Fibroblast of skin of scalp (primary cell): ENCODE measurements at places on chromosomes 5 and 9.

- DNase-seq, result no peak
Measured at GRCh38 chr5:59393585-59394420, 499.7 kb downstream of the PDE4D start.

DNA sequence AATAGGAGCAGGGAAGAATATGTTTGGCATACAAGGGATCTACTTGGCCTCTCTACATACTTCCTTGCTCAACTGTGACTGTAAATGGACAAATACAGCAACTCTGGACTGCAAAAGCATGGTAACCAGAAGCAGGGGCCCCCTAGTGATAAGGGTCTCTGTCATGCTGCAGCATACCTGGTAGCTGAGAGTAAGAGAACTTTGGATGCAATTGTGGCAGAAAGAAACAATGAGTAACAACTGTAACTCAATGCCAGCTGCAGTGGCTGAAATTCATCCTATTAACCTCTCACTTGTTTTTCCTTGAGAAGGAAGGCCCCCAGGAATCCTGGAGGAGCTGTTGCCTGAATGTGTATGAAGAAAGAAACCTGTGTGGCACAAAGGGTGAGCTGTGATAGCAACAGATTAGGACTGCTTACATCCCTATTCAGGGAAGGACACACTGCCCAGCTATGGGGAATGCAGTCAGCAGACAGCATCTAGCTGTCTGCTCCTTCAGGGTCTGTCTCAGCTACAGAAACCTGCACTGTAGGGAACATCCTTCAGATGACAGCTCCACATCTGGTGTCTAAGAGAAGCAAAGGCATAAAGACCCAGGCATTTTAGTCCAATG lies 468.1 kb upstream of the ACTBL2 start:
- DNase-seq, result no peak

DNA sequence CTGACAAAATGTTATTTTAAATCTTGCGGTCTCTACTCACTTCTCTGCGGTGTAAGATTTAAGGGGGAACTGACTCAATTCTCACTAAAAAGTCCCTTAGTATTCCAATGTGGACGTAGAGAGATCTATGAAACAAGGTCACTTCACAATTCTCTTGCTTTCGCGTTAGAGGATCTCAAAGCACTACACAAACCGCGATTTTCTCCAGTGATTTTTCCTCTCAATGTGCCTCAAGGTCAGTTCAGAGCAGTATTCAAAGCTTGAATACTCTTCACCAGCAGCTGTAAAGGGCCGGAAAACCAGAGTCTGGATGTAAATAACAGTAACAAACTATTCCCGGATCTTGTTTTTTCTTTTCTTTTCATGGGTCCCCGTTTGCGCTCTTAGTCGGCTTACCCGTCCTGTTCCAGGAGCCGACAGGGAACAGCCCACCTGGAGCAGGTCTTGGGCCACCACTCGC lies 128.2 kb downstream of the TMEM161B start:
- no peak for DNase-seq

GRCh38 chr5:72009280-72009679 lies 98.0 kb upstream of the MAP1B start:
- no peak for DNase-seq

- peak; percentile 98 for DNase-seq
Measured at GRCh38 chr9:128098297-128099230, 29.0 kb downstream of the PTGES2 start.

GRCh38 chr5:156687514-156687913 lies 162.6 kb upstream of the PPP1R2B start:
- no peak for DNase-seq

DNA sequence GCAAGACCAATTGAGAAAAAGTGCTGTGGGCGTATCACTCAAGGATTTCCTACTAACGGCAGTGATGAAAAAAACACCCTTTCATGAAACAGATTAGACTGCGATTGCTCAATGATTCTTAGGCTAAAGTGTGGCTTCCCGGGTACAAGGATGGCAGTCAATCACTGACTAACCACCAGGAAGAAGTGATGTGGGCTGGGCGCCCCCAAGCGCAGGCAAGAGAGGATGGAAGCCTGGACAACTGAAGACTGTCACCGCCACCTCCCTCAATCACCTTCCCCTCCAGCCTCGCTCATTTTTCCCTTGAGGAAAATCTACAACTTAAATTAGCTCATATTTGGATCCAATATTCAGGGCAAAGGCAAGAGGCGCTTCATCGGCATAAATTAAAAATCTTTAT lies 707.2 kb downstream of the MTRR start:
- DNase-seq, result no peak

DNA sequence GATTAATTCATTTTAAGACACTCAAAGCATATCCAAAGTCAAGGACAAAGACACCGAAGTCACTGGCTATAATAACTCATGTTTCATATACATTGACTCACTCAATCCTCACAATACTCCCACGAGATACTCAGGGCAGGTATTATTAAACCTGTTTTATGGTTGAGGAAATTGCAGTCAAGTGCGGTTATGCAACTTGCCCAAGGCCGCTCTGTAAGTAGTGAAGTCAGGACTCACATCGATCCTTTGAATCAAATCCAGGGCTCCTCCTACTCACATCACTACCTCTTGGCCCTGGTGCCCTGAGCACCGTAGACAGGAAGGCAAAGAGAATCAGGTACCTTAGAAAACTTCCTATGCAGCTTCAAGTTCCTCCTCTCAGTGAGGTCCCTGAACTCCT lies 87.8 kb upstream of the APC start:
- no peak for DNase-seq

DNA sequence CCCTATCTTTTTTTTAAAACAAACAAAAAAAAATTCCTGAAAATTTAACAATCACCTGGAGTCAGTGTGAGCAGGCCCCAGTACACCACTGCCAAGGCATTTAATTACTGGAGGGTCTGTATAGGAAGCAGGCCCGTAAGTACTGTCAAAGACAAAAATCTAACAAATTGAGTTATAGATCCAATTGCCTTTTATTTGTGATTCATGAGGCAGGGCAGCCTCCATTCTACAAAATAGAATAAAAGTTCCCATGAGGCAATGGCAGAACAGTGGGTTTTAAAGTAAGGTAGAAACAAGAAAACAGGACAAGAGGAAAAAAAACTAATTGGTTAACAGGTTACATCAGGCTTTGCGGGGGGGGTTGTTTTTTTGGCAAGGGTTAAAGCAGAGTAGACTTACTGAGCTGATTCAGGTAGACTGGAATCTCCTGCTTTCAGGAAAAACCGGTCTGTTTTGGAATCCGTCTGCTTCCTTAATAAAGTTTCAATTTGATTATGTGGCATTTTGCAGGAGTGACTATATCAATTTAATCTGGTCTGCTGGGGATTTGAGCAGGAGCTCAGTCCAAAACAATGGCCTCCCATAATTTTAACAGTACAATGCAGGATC lies 48.9 kb downstream of the AUH start:
- DNase-seq, result no peak

DNA sequence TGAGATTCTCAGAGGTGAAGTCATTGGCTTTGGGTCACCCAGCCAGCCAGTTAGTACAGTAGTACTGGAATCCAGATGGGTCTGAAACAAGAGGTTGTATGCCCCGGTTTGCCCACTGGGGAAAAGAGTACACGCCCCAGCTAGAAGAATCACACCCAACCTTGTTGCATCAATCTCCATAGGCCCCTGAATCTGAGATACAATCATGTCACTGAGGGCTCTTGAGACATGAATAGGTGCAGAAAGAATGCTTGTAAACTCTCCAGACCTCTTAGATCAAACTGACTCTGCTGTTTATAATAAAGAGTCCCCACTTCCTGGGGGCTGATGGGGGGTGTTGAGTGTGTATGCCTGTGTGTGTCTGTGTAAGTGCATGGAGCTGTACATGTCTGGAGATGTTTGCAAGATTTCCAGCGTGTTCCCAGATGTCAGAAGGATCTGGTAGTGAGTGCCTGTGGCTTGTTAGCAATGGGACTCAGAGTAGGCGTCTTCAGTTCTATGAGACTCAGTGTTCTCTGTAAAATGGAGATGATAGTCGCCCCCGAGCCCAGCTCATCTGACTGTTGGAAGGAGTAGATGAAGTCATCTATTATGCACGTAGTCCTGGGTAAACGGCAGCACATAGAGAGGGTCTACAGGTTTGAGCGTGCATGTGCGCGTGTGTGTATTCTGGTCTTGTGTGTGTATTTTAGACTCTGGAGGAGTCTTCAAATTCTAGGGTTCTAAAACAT lies 48.2 kb downstream of the COL27A1 start:
- DNase-seq, result no peak

DNA sequence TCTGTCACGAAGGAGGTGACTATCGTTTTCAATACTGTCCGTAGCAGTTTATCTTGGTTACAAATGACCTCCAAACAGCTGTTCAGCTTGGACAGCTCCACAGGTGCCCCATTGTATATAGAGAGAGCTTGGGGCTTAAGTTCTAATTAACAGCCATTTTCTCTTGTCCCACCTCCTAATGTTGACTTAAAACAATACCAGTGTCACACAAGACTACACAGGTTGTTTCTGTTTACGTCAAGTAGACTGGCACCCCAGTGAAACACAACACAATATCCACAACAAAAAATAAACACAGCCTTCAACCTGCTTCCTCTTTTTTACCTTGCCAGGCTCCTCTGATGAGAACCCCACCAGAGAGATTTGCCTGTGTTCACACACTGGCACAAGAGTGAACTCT lies 39.8 kb upstream of the TLE1 start:
- DNase-seq, result no peak

DNA sequence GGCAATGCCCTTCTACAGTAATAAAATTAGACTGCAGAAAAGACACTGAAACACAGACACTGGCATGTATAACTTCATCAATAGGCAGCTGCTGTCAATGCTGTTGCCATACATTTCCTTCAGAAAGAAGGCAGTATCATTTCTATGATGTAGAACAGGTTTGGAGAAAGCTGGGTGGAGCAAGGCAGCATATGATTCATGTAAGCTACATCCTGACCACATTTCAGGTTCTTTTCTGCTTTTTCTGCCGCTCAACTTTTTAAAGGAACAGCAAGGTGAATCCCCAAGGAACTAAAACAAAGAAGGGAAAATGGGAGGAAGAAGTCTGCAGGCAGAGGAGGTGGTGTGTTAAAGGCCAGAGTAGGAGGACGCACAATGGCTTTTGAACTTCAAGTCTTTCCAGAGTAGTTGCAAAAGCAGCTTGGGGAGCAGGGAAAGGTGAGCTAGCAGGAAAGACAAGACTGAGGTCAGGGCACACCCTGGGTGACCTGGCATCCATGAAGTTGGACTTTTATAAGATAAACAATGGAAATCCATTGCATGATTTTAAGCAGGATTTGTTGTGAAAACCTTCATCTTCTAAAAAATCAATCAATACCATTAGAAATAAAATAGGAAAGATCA lies 142.1 kb downstream of the MED10 start:
- DNase-seq, result no peak

DNA sequence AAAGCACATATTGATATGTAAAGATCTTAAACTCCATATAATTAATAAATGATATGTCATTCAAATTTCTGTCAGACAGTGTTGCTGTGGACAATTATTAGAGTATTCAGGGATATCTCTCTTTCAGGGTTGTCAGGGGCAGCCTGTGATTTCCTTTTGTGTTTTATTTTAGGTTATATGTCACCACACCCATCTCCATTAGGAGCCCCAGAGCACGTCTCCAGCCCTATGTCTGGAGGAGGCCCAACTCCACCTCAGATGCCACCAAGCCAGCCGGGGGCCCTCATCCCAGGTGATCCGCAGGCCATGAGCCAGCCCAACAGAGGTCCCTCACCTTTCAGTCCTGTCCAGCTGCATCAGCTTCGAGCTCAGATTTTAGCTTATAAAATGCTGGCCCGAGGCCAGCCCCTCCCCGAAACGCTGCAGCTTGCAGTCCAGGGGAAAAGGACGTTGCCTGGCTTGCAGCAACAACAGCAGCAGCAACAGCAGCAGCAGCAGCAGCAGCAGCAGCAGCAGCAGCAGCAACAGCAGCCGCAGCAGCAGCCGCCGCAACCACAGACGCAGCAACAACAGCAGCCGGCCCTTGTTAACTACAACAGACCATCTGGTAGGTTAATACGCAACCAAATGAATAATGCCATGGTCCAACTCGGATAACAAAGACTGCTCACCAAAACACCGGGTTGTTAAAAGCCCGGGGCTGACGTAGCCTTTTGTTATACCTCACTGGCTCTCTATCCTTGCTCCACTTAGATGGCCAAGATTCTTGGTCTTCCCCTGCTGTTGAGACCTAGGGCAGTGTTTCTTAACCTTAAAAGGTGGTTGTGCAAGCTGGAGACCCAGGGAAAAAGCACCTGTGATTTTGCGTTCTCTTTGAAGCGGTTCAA lies 24.4 kb downstream of the SMARCA2 start:
- no peak for DNase-seq

GRCh38 chr5:59496524-59497134 lies 396.9 kb downstream of the PDE4D start:
- peak; percentile 12 for DNase-seq

- DNase-seq, result peak; percentile 66
Measured at GRCh38 chr5:54360089-54360488, 49.7 kb upstream of the ARL15 start.

DNA sequence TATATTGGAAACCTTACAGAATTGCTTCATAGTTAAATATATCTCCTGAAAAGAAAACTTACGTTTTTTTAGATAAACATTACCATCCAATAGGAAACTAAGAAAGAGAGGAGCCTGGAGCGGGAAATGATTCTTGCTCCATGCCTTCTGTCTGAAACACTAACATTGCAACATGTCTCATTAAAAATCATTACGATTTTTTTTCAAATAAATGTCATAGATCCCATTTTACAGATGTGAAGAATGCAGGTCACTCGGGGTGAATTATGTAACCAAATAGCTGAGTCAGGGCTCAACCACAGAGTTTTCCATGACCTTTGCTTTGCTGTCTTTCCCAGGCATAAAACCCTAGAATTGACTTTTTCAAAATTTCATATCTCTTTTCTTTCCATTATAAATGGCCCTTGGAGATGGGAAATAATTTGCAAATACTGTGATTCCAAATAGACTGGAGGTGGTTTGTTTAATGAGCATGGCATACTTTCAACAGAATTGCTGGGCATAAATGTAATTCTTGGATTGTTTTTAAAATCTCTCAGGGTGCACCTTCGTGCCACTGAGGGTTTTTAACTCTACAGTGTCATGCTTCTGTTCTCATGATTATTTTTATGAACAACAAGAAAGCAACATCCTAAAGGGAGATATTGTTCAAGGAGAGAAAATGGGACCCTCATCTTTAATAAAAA lies 302.8 kb downstream of the EBF1 start:
- DNase-seq, result no peak

DNA sequence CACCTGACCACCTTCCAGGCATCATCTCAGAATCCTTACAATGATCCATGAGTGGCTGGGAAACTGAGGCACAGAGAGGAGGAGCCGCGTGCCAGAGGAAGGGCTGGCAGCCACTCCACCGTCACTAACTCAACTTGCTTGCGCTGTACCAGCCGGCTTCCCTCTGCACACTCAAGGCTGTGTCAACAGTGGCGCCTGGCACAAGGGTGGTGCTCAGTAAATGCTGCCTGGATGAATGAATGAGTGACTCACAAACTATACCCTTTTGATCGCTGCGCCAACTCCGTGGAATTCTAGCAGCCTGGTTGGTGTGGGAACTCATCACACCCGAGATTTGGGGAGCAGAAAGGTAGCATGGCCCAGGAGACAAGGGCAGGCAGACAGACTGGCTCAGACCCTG lies 21.9 kb downstream of the PRRX2 start:
- DNase-seq, result no peak

- DNase-seq, result no peak
Measured at GRCh38 chr5:6236858-6237481, 141.4 kb downstream of the MED10 start.

GRCh38 chr9:137193771-137194170 lies 5.3 kb downstream of the SSNA1 start:
- DNase-seq, result no peak
